8988T (cell line): ENCODE measurements at places on chromosomes 13 and 19.

- DNase-seq: no peak
Observed at GRCh38 chr19:43719378-43719868, 3.5 kb downstream of the IRGC start.

DNA sequence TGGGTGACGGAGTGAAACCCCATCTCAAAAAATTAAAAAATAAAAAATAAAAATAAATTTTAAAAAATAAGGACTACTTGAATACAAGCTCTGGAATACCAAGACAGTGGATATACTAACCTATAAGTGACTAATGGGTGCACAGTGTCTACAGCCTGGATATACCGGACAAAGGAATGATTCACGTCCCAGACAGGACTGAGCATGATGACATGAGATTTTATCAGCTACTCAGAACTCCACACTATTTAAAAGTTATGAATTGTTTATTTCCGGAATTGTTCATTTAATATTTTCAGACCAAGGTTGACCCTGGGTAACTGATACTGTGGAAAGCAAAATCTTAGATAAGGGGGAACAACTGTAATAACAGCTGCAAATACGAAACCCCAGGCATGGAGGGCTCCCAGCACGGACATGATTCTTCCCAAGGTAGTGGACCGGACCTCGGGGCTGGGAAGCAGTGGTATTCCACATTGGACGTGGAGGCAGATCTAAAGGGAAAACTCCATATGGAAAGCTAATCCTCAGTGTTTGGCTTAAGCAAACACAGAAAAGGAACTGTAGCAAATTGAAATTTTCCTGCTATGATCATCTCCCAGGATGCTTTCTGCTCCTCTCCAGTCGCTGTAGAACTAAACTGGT lies 102.6 kb upstream of the TSHZ3 start:
- DNase-seq: no peak

- no peak for DNase-seq
Observed at GRCh38 chr13:59038824-59039223, 1124.9 kb downstream of the DIAPH3 start.

DNA sequence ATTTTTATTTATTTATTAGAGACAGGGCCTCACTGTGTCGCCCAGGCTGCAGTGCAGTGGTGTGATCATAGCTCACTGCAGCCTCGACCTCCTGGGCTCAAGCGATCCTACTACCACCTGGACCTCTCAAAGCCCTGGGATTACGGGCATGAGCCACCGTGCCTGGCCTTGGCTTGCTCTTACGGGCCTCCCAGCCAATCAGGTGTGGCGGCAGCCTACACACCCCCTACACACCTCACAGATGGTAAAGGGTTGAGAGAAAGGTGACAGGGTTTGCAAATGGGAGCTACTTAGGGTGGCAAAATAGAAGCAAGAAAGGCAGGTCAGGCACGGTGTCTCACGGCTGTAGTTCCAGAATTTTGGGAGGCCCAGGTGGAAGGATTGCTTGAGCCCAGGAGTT lies 1.0 kb upstream of the ZBTB32 start:
- no peak for DNase-seq

GRCh38 chr19:1534972-1535371 lies 11.1 kb downstream of the PLK5 start:
- DNase-seq: no peak

GRCh38 chr19:16285769-16286498 lies 38.7 kb upstream of the KLF2 start:
- no peak for DNase-seq

GRCh38 chr13:30737511-30738337 lies 2.4 kb downstream of the ALOX5AP start:
- DNase-seq: no peak

DNA sequence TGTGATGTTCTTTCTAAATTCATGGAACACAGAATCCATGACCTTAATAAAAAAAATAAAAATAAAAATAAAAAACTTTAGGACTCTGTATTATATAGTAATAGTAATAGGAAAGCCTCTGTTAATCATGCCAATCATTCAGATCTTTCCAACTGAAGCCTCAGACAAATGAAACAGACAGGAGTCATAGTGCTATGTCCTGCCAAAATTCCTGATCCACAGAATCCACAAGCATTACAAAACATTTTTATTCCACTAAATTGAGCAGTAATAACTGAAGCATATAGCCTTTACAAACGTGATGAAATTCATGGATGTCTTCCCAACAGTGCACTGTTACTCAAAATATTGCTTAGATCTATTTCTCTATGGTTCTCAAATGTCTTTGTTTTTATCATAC lies 820.6 kb upstream of the PCDH9 start:
- DNase-seq: no peak

DNA sequence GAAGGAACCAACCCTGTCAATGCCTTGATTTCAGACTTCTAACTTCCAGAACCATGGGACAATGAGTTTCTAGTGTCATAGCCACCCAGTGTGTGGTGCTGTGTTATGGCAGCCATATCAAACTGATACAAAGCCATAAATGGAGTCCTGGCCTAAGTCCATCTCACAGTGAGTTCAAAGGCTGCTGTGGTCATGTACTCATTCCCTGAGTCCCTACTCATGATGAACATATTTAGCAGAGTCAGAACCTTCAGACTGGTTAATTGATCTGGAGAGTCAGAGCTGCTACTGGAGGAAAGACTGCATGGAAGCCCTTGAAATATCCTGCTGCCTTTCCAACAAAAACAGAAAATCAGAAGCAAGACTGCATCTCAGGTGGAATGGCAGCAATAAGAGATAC lies 39.2 kb upstream of the CSNK1A1L start:
- no peak for DNase-seq

DNA sequence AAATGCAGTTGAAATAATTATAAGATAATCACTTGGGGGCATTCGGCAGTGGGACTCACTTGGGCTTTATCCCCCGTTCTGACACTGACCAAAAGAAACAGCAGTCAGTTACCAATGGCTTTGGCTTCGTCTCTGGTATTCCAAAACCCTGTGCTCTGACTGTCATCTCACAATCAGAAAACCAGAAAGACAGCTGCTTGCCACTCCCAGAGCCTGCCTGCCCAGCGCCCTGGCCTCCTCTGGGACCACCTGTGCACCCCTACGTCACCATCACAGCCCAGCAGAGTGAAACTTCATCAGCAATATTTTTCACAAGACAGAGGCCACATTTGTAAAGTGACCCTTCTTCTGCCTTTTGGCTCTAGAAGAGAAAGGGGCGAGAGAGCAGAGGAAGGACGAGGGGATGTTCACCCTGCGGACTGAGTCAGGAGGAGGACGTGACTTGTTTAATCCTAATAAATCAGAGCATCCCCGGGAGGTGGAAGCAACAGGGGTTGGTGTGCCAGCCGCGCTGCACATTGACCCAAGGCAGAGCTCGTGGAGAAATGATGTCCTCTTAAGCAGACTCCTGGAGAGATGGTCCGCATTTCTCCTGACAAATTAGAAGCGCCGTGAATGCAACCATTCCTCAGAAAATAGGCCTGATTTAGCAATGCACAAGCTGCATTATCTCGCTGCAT lies 397.8 kb upstream of the ZNF507 start:
- no peak for DNase-seq

GRCh38 chr19:30696514-30696913 lies 324.3 kb downstream of the ZNF536 start:
- peak; percentile 65 for DNase-seq

- DNase-seq: no peak
Observed at GRCh38 chr13:98576200-98576945, 534 bp downstream of the STK24 start.

GRCh38 chr13:114142640-114143490 lies 10.4 kb upstream of the RASA3 start:
- no peak for DNase-seq

DNA sequence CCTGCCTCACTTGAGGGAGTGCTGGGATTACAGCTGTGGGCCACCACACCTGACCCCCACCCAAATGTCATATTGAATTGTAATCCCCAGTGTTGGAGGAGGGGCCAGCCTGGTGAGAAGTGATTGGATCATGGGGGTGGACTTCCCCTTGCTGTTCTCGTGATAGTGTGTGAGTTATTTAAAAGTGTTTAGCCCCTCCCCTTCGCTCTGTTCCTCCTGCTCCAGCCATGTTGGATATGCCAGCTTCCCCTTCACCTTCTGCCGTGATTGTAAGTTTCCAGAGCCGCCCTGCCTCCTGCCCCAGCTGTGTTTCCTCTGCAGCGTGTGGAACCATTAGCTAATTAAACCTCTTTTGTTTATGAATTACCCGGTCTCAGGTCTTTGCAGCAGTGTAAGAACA lies 13.7 kb downstream of the CHAMP1 start:
- no peak for DNase-seq

DNA sequence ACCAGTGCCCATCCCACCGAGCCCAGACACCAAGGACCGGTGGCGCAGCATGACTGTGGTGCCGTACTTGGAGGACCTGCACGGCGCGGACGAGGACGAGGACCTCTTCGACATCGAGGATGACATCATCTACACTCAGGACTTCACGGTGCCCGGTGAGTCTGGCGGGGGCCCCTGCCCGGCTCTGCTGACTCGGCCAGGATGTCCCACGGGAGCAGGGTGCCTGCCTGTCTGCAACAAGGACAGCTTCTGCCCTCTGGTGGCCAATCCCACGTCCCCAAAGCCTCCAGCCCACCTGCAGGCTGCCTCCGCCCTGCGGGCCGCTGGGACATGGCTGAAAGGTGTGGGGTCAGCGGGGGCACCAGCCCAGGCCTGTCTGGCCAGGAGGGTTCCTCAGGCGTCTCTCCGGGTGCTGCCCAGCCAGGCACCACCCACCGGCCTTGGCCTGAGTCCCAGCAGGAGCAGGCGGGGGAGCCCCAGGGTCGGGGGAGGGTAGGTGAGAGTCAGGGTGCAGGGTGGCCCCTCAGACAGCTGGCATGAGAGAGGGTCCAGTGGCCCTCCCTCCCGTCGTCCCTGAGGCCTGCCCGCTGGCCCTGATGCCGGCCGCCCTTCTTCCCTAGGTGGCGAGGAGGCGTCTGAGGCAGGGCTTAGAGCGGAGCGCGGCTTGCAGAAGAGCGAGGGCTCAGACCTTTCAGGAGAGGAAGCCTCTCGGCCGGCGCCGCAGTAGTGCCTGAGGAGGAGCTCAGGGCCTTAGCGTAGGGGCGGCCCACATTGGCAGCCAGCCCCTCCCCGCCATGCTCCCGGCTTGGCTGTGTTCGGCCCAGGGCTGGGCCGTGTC lies 14.6 kb downstream of the CBARP start:
- peak; percentile 96 for DNase-seq

- no peak for DNase-seq
Observed at GRCh38 chr19:57231686-57232085, 863 bp downstream of the AURKC start.

DNA sequence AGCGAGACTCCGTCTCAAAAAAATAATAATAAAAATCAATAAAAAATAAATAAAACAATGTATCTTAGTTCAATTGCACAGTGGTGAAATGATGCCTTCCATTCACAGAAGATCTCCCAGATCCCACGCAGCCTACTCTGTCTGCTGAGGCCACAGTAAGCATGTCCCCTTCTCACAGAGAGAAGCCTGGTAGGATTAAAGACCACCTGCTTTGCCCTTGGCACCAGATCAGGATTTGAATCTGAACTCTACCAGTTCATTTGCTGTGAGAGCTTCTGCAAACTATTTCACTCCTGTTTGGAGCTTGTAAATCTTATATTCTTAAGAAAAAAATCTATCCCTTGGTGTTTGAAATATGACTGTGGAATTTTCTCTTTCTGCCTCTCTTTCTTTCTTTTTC lies 2.2 kb upstream of the SLC7A1 start:
- no peak for DNase-seq

- no peak for DNase-seq
Observed at GRCh38 chr13:42380420-42381164, 108.6 kb downstream of the AKAP11 start.

DNA sequence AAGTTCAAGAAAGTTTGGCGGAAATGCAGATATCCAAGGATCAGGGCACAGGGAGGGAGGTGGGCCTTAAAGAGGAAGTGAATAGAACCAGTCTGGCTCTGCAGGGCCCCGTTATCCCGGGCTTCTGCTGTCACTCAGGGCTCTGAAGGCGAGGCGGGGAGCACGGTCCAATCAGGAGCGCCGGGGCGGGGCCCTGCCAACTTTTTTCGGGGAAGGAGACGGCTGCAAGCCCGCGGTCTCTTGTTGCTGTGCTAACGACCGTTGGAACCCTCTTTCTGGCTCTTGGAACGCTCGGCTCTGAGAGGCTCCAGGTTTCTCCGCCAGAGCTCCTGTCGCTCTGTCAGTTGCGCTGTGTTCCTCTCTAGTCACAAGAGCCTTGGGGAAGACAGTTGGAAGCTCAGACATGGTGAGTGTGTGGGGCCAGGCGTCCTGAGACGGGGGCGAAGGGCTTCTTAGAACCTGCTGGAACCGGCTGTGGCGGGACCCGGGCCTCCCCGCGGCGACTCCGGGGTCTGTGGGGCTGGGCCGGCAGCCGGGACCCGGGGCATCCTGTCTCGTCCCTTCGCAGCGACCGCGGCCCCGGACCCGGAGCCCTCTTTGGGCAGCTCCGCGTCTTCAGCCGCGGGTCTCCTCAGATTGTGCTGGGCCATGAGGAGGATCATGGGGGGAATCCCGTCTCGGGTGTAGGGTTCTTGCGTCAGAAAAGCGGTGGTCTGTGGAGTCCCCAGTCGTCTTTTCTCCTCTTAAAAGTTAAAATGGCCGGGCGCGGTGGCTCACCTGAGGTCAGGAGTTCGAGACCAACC lies 27.7 kb downstream of the ZNF844 start:
- DNase-seq: peak; percentile 75

DNA sequence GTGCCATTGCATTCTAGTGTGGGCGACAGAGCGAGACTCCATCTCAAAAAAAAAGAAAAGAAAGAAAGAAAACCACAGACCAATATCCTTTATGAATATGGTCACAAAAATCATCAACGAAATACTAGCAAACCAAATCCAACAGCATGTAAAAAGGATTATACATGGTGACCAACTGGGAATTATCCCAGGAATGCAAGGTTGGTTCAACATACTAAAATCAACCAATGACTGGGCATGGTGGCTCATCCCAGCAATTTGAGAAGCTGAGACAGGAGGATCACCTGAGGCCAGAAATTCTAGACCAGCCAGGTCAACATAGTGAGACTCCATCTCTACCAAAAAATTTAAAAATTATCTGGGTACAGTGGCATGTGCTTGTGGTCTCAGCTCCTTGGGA lies 7.2 kb downstream of the TSKS start:
- no peak for DNase-seq

- DNase-seq: no peak
Observed at GRCh38 chr13:56349866-56350265, 790.9 kb upstream of the PRR20A start.

- no peak for DNase-seq
Observed at GRCh38 chr13:109941951-109942350, 155.6 kb upstream of the IRS2 start.
